ENCODE measurements at places on chromosomes 11 and 22.

DNA sequence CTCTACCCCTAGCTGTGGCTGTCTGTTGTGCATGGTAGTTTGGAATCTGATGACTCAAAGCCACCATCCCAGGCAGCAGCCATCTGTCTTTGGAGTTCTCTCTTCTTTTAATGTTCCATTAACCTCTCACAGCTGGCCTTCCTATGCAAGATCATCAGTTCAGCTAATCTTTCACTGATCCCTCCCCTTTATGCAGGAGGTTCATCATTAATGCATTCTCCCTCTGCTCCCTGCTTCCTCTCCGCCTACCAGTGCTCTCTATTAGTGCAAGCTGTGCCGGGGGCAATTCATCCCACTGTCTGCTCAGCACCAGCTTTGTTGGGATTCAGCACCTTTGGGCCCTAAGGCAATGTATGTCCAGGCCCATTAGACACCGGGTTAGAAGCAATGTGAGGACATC lies 413.0 kb upstream of the LRRC4C start:
- no peak for DNase-seq

GRCh38 chr22:33472462-33473344 lies 414.5 kb upstream of the SYN3 start:
- DNase-seq, result no peak

DNA sequence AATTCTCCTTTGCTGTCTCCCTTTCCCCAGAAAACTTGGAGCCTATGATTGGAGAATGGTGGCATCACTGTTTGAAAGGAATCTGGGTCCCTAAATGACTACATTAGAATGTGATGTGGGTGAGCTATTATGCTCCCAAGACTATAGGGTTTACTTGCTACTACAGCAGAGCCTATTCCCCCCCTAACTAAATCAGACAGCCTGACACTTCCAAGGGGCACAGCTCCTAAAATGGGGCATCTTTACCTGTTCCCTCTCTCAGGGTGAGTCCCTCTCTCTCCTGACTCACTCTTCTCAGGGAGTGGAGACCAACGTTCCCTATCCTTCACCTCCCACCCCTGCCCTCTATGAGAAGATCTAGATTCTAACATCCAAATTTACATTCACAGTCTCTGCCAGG lies 775 bp upstream of the ISX start:
- DNase-seq, result no peak

- DNase-seq, result no peak
Observed at GRCh38 chr11:12415342-12415966, 38.1 kb downstream of the PARVA start.

DNA sequence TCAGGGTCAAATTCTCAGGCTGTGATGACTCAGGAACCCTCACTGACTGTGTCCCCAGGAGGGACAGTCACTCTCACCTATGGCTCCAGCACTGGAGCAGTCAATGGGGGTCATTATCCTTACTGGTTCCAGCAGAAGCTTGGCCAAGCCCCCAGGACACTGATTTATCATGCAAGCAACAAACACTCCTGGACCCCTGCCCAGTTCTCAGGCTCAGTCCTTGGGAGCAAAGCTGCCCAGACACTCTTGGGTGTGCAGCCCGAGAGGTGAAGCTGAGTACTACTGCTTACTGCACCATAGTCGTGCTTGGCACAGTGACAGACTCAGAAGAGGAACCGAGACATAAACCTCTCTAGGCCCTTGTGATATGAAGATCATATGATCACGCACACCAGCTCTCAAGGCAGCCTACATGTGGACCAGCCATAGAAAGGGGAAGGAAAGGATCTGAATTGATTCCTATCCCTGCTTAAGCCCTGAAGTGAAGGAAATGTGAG lies 58.2 kb downstream of the ZNF280B start:
- no peak for DNase-seq

DNA sequence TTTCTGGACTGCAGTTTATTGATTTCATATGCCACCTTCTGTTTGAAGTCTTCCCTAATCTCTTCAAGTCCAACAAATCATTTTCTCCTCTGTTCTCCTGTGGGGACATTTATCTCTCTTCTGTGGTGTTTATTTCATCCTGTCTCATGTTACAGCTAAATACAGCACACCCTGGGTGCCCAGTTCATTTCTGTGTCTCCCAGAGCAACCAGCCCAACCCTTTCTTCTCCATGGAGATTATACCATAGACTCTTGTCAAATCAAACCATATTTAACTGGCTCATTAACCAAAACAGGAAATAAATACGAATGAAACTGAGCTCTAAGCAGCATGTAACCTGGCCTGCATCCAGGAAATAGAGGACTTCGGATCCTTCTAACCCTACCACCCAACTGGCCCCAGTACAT lies at the start of gene MS4A8:
Gene MS4A8, plus strand, starts transcription at position 329 of the 408 bp plus-strand sequence. CDS start 1,249 bp downstream, outside the sequence.
- DNase-seq, result no peak

- DNase-seq, result peak; percentile 79
Observed at GRCh38 chr11:64743591-64744543, at the start of gene RASGRP2. RASGRP2 (minus strand) TSS chr11:64744142; CDS start chr11:64742866, 1,276 bp downstream.

DNA sequence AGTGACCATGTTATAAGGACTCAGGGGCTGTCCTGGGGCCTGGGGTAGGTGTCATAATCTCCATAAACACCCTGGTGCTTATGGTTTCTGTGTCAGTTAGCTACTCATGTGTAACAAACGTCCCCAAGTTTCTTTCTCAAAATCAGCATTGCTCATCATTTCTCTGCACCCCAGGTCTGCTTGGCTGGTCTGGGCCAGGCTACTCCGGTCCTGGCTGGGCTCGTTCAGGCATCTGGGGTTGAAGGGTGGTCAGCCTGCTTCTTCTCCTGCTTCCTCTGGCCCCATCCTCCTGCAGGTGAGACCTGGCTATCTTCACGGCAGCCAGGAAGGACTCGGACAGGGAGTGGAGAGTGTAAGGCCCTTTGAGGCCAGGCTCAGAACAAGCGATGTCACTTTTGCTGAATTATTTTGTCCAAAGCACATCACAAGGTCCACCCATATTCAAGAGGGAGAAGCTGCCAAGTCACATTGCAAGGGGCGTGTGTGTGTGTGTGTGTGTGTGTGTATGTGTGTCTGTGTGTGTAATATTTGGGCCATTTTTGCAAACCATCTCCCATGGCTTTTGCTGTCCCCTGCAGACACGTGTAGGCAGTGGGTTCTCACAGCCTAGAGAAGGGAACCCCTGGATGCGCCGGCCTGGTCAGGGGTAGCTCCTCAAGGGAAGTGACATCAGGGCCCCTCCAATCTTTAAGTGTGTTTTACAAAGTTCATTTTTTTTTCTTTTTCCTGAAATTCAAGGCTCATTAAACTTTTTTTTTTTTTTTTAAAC lies 535.8 kb downstream of the TBC1D22A start:
- no peak for DNase-seq

DNA sequence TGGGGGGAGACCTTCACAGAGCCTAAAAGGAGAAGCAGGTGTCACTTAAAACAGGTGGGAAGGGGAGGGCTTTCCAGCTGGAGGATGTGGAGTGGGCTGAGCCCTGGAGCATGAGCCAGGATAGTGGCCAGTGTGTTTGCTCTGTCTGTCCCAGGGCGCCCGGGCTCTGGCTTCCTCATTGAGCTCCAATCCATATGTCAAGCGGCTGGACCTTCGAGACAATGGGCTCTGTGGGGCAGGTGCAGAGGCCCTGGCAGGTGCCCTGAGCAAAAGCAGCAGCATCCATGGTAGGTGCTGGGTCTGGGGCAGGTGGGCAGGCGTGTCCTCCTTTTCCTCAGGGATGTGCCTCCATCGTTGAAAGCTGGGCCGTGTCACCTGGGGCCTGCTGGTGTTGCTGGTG lies 2.0 kb downstream of the LRRC74B start:
- DNase-seq, result no peak

DNA sequence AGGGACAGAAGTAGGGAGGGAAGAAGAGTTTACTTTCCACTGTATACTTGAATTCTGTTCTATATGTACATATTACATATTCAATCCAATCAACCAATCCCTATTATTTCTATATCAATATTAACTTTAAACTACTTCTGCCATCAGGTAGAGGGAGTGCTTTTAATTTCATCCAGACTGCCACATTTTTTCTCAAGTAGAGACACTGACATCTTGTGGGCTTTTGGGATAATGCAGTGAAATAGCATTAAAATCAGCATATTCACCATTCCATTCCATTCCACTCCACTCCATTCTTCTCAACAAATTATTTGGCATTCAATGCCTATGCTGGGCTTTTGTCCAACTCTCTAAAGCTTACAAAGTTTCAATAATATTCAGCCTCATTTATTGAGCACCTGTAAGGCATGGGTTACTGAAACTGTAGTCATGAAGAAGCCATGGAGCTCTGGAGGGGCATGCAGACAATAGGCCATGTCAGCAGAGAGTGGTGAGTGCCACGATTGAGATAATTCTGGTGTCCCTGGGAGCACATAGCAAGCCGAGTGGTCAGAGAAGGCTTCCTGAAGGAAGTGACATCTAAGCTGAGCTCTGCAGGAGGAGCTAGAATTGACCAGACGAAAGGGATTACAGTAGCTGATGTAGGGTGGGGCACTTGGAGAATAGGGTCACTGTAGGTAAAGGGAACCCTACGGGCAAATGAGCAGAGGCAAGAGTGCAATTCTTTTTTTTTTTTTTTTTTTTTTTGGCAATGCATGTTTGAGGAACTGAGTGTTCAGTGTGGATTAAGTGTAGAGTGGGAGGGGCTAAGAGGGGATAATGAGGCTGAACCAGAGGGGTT lies 12.8 kb upstream of the CLPB start:
- no peak for DNase-seq

DNA sequence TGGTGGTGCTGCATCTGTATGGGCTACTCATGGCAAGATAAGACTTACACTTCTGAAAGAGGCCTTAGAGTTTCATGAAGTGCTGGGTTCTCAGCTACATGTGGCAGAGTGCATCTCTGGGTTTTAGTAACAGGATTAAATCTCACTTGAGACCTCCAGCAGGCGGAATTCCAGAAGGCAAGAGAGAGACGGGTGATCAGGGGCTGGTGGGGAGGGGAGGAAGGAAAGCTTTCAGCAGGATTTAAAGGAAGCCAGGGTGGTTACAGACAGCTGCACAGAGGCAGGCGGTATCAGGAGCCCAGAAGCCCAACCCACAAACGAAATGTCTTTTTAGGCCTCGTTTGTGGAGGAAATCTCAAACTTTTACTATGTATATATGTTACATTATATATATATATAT lies 56.2 kb upstream of the CD82 start:
- DNase-seq, result no peak

- no peak for DNase-seq
Observed at GRCh38 chr11:64969209-64969608, 2.7 kb downstream of the MAJIN start.

DNA sequence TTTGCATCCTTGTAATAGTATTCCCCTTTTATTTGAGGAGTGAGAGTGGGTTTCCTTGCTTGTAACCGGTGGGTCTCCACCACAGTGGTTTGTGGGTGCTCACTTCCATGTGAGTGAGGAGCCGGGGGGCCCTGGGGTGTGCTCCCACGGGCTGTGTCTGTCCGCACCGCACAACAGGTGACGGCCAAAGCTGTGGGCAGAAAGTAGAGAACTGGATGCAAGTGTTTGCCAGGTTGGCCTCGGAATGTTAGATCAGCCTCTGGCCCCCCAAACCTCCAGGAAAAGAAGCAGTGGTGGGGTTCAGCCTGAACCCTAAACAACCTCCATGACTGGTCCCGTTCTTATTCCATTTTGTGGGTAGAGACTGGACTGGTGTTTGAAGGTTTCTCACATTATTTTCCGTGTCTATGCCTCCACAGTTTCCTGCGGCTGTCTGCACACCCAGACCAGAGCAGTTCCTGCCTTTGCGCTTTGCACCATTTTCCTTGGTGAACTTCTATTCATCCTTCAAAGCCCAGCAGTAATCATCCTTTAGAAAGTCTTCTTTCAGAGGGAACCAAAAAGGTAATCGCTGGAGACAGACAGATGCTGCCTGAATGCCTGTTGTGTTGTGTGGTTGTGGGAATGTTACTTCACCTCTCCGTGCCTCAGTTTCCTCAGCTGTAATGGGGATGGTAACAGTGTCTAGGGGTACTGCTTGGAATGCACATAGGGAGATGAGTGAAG lies 77.2 kb downstream of the MYEOV start:
- no peak for DNase-seq

DNA sequence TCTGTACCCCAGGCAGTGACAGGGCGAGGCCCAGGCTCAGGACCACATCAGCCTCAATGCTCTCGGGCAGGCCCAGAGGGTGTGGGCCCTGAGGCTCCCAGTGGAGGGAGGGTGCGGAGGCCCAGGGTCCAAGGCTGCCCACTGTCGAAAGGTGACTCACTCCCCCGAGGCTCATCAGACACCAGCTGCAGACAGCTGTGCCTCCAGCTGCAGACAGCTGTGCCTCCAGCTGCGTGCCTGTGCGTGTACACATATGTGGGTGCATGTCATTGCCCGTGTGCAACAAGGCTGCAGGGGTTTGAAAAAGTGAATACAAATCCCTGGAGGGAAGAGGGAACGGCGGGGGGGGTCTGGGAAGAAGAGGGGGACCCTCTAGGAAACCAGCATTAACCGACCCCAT lies 134.3 kb downstream of the BRD1 start:
- no peak for DNase-seq

DNA sequence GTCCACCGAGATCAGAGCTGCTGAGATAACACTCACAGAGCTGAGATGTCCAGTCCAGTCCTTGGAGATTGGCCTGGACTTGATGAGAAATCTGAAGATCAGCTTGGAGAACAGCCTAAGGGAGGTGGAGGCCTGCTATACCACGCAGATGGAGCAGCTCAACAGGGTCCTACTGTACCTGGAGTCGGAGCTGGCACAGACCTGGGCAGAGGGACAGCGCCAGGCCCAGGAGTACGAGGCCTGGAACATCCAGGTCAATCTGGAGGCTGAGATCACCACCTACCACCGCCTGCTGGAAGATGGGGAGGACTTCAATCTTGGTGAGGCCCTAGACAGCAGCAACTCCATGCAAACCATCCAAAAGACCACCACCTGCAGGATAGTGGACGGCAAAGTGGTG lies 33.1 kb downstream of the CLTCL1 start:
- DNase-seq, result no peak

- DNase-seq, result no peak
Observed at GRCh38 chr11:115390441-115390840, 113.8 kb downstream of the CADM1 start.

GRCh38 chr22:42560381-42560780 lies 6.6 kb downstream of the SERHL2 start:
- DNase-seq, result no peak

DNA sequence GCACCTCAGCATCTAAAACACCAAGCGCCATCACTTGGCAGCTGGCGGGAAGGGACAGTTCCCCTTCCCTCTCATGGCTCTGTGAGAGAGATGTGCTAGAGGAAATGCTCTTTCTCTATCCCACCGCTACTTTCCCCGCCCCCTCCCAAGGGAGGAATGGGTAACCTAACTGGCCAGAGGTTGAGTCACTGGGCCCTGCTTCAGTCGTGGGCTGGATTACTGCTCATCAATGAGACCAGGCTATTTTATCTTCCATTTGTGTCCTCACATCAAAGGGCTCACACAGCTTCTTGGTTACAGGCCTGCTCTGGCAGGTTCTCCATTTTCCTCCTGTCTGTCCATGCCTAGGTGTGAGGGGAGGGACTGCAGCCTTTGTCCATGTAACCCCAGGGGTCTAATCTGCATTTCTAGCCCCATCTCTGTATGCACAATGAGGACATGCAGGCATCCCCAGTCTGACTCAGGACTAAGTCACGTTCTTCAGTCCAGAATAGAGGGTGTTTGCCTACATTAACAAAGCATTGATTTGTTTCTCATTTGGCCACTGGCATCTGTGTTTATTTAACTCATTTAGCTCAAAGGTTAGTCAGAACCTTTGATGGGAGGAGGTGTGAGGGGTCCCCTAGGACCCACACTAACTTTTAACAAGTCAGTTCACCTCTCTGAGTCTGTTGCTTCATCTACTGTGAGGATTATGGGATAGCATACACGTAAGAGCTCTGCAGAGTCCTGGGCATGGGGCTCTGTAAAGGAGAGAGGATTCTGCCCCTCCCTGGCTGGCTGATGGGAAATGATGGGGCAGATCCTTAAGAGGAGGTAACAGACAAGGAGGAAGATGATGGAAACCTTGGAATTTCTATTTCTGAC lies 99.1 kb downstream of the XRRA1 start:
- DNase-seq, result no peak
